Glutamatergic neuron (in vitro differentiated cells): ENCODE measurements at places on chromosomes 11 and 22.

GRCh38 chr22:45640291-45640940 is 31.2 kb upstream of the ATXN10 start:
- peaks cover 2% of the 10 kb centered on the region for H3K4me1 ChIP-seq
- H3K27ac ChIP-seq = no peak overlapping the region
- no peak overlapping the region for H3K4me3 ChIP-seq
- no peaks in the 10 kb centered on the region for H3K36me3 ChIP-seq

- no peaks in the 10 kb centered on the region for H3K4me1 ChIP-seq
- no peak overlapping the region for H3K4me3 ChIP-seq
- no peak overlapping the region for H3K27ac ChIP-seq
- no peak for DNase-seq
Measured at GRCh38 chr22:36304429-36304828, 51.5 kb downstream of the APOL1 start.

- no peaks in the 10 kb centered on the region for H3K27me3 ChIP-seq
- no peak for DNase-seq
- no peak overlapping the region for H3K4me3 ChIP-seq
- no peaks in the 10 kb centered on the region for H3K36me3 ChIP-seq
Measured at GRCh38 chr11:60069450-60069849, 13.0 kb downstream of the MS4A3 start.

DNA sequence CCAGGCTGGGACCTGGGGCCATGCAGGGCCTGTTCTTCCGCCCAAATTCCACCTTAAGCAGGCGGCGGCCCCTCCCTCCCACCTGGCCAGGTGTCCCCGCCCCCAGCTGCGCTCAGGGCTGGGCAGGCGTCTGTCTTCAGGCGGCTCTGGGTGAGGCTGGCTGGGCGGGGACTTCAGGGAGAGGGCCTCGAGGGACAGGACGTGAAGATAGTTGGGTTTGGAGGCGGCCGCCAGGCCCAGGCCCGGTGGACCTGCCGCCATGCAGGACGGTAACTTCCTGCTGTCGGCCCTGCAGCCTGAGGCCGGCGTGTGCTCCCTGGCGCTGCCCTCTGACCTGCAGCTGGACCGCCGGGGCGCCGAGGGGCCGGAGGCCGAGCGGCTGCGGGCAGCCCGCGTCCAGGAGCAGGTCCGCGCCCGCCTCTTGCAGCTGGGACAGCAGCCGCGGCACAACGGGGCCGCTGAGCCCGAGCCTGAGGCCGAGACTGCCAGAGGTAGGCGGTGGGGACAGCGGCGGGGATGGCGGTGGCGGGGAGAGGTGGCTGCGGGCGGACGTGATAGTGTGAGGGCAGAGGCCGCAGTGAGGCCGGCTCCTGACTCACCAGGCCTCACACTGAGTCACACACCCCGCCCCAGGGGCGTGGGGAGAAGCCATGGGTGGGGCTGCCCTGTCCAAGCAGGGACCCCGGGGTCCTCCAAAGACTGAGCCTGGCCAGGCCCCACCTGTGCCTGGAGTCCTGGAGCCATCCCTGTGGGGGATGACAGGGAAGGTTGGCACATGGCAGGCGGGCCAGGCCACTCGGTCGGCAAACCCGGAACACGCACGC is at the start of gene PKP3:
TSS of gene PKP3 (plus strand) at position 176 of the 824 bp plus-strand sequence. CDS start at position 260, 84 bp downstream.
- H3K27ac ChIP-seq = no peak within 1 kb of the TSS
- H3K4me1 ChIP-seq = no peaks in the 10 kb centered on the region
- H3K27me3 ChIP-seq = peaks cover 5% of the 10 kb centered on the region
- no peak for DNase-seq

GRCh38 chr11:97498891-97499290 is 1109.1 kb downstream of the JRKL start:
- peaks cover 7% of the 10 kb centered on the region for H3K36me3 ChIP-seq
- H3K4me1 ChIP-seq = no peaks in the 10 kb centered on the region
- H3K27me3 ChIP-seq = no peaks in the 10 kb centered on the region
- no peak overlapping the region for H3K4me3 ChIP-seq
- no peak overlapping the region for H3K27ac ChIP-seq

GRCh38 chr22:49153921-49154320 is 673.8 kb downstream of the BRD1 start:
- DNase-seq = no peak
- H3K36me3 ChIP-seq = peaks cover 18% of the 10 kb centered on the region
- H3K27ac ChIP-seq = no peak overlapping the region
- no peaks in the 10 kb centered on the region for H3K4me1 ChIP-seq

- H3K36me3 ChIP-seq = no peaks in the 10 kb centered on the region
- peaks cover 22% of the 10 kb centered on the region for H3K4me1 ChIP-seq
- DNase-seq = no peak
- peak overlapping the region; percentile 76 for H3K27ac ChIP-seq
- H3K4me3 ChIP-seq = peak overlapping the region; percentile 30
Measured at GRCh38 chr22:20867179-20868024, 8.6 kb downstream of the SNAP29 start.

GRCh38 chr11:11057472-11057854 is 199.6 kb upstream of the ZBED5 start:
- peaks cover 24% of the 10 kb centered on the region for H3K36me3 ChIP-seq
- H3K4me1 ChIP-seq = no peaks in the 10 kb centered on the region
- H3K27me3 ChIP-seq = peaks cover 3% of the 10 kb centered on the region
- DNase-seq = no peak
- no peak overlapping the region for H3K4me3 ChIP-seq
- no peak overlapping the region for H3K27ac ChIP-seq

- no peaks in the 10 kb centered on the region for H3K36me3 ChIP-seq
- DNase-seq = no peak
- peak overlapping the region; percentile 6 for H3K4me3 ChIP-seq
- H3K27me3 ChIP-seq = peaks cover 3% of the 10 kb centered on the region
- H3K27ac ChIP-seq = no peak overlapping the region
Measured at GRCh38 chr11:22407921-22408320, 69.7 kb downstream of the SLC17A6 start.

DNA sequence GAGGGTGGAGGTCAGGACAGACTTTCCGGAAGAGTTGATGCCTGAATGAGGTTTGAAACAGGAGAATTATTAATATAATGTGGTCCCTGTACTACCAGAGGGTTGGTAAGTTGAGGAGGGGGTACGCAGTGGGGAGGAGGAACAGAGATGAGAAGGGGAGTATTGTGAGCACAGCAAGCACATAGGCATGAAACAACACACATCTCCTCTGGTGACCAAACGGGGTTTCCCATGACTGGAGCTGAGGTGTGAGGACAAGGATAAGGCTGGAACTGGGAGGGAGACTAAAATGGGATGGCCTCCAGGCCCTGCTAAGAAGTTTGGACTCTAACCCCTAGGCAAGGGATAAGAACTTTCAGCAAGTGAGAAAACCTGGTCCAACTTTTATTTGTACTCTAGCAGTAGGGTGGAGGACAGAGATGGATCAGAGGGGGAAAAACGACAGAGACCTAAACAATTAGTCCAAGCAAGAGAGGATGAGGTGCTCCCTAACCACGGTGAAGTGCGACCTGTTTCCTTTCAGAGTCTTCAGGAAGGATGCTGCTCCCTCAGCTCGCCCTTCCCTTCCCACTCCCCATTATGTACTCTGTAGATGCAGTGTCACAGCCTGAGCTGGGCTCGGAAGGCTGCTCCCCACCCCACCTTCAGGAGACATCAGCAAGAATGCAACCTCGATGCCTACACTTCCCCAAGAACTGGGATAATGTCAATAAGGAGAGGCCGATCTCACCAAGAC is 59.2 kb downstream of the BTG4 start:
- no peaks in the 10 kb centered on the region for H3K36me3 ChIP-seq
- H3K27ac ChIP-seq = no peak overlapping the region
- H3K27me3 ChIP-seq = peaks cover 2% of the 10 kb centered on the region
- H3K4me3 ChIP-seq = no peak overlapping the region
- DNase-seq = no peak
- no peaks in the 10 kb centered on the region for H3K4me1 ChIP-seq

- no peak for DNase-seq
- H3K4me3 ChIP-seq = no peak overlapping the region
- no peak overlapping the region for H3K27ac ChIP-seq
- H3K36me3 ChIP-seq = peaks cover 9% of the 10 kb centered on the region
- peaks cover 2% of the 10 kb centered on the region for H3K27me3 ChIP-seq
Measured at GRCh38 chr11:61091373-61092279, 10.7 kb upstream of the CD5 start.

DNA sequence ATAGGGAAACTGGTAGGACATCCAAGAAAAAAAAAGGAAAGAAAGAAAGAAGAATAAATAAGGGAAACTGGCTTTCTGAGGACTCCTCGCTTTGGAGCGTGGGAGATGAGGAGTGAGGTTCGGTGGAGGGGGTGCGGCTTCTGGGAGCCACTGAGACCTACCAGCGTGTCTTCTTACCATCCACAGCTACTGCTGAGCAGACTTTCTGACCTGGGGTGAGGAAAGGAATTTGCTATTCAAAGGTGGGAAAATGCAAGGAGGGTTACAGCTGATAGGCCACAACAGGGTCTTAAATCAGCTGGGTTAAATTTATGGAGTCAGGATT is 488 bp upstream of the SELENOM start:
- H3K4me3 ChIP-seq = peak overlapping the region; percentile 88
- H3K36me3 ChIP-seq = no peaks in the 10 kb centered on the region
- DNase-seq = no peak
- H3K27me3 ChIP-seq = peaks cover 13% of the 10 kb centered on the region
- peak overlapping the region; percentile 87 for H3K27ac ChIP-seq
- peaks cover 3% of the 10 kb centered on the region for H3K4me1 ChIP-seq

DNA sequence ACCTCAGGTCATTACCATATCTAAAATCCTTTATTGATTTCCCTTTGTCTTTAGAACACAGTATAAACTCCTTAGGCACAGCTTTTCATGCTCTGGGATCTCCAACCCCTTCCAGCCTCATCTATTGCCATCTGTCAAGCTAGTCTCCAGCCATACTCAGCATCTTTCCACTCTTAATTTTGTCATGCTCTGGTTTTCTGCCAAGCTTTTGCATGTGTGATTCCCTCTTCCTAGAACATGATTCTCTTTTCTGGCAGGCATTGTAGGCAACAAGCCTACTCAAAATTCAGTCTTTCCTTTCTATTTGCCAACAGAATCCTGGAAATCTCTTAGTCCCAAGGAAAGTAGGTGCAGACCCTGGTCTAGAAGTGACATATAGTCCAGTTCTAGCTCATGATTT is 35.5 kb upstream of the SLC6A5 start:
- no peak overlapping the region for H3K27ac ChIP-seq
- H3K27me3 ChIP-seq = peaks cover under 1% of the 10 kb centered on the region
- no peak for DNase-seq
- H3K36me3 ChIP-seq = no peaks in the 10 kb centered on the region
- H3K4me3 ChIP-seq = no peak overlapping the region
- peaks cover 20% of the 10 kb centered on the region for H3K4me1 ChIP-seq

DNA sequence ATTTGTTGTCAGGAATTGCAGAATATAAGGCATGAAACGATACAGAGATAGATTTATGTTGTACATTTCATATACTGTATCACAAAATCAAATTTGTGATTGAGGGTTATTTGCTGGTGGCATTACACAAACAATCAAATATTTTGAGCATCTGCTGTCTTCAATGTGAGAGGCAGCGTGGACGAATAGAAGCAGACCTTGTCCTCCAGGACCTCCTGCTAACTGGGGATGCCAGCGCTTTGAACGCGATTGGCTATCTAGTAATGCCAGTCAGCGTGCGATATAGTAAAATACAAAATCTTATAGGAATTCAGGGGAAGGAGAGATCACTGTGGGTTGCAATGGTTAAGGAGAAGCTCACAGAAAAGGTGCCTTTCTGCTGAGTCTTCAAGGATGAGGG is 631 bp upstream of the SNX19 start:
- DNase-seq = no peak
- peak overlapping the region; percentile 85 for H3K4me3 ChIP-seq
- H3K27me3 ChIP-seq = peaks cover 4% of the 10 kb centered on the region
- H3K36me3 ChIP-seq = no peaks in the 10 kb centered on the region

DNA sequence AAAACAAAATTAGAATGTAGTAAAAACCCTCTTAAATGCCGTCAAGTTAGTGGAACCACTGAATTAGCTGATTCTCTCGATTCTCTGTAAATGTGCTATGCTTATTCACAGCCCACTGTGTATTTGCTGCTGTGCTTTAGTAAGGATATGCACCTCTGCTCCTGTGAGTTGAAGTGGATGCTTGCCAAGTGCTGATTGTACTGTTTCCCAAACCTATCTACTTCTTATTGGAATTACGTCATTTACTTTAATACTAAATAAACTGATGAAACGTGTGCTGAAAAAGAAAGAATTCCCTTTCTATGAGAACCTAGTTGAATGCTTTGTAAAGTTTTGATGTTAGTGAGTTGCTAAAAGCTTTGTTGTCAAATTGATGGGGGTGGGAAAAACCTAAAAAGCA is 158.4 kb downstream of the LRRC4C start:
- H3K36me3 ChIP-seq = peaks cover 2% of the 10 kb centered on the region
- DNase-seq = no peak
- no peak overlapping the region for H3K4me3 ChIP-seq
- H3K27me3 ChIP-seq = peaks cover 2% of the 10 kb centered on the region

- no peaks in the 10 kb centered on the region for H3K4me1 ChIP-seq
- H3K4me3 ChIP-seq = no peak overlapping the region
- H3K36me3 ChIP-seq = no peaks in the 10 kb centered on the region
- no peak for DNase-seq
- H3K27ac ChIP-seq = no peak overlapping the region
- H3K27me3 ChIP-seq = no peaks in the 10 kb centered on the region
Measured at GRCh38 chr11:131924457-131925201, 554.2 kb downstream of the NTM start.

DNA sequence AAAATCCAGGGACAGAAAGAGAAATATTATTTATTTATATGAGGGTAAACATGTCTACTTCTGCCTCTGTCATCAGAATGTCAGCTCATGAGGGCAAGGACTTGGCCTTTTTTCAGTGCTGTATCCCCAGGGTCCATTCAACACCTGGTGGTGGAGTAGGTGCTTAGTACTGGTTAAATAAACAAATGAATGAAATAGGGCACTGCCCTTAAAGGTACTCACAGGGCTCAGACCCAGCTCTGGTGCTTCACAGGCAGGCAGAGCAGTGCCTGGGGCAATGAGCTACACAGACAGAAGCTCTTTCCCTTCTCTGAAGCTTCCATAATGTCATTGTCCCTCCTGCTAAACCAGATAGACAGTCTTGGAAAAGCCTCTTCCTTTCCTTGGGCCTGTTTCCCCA is 30.9 kb downstream of the P4HA3 start:
- DNase-seq = no peak
- H3K36me3 ChIP-seq = no peaks in the 10 kb centered on the region
- no peak overlapping the region for H3K4me3 ChIP-seq
- no peak overlapping the region for H3K27ac ChIP-seq
- H3K4me1 ChIP-seq = peaks cover 3% of the 10 kb centered on the region

GRCh38 chr11:123479048-123479837 is 49.2 kb downstream of the GRAMD1B start:
- H3K4me3 ChIP-seq = no peak overlapping the region
- peaks cover 3% of the 10 kb centered on the region for H3K27me3 ChIP-seq
- DNase-seq = no peak
- H3K27ac ChIP-seq = no peak overlapping the region
- no peaks in the 10 kb centered on the region for H3K36me3 ChIP-seq
- H3K4me1 ChIP-seq = peaks cover 2% of the 10 kb centered on the region

DNA sequence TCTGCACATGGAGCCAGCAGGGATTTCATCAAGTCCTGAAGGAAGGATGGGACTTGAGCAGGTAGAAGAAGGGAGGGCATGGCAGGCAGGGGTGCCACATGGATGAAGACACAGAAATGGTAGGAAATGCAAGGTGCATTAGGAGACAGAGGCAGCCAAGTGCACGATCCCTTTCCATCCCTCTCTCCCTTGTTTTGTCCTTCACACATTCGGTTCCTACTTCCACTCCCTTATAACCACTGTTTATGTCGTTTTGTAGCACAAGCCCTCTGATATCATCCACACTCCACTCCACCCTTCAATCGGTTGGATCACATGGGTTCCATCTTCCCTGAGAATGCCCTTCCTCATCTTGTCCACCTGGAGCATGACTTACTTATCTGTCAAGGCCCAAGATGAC is 35.2 kb downstream of the IFT27 start:
- no peak for DNase-seq
- no peak overlapping the region for H3K27ac ChIP-seq
- H3K27me3 ChIP-seq = peaks cover 14% of the 10 kb centered on the region
